ENCODE measurements at places on chromosomes 16 and 17.

GRCh38 chr17:81648707-81649085 is 7.6 kb downstream of the PDE6G start:
- no peak for DNase-seq

DNA sequence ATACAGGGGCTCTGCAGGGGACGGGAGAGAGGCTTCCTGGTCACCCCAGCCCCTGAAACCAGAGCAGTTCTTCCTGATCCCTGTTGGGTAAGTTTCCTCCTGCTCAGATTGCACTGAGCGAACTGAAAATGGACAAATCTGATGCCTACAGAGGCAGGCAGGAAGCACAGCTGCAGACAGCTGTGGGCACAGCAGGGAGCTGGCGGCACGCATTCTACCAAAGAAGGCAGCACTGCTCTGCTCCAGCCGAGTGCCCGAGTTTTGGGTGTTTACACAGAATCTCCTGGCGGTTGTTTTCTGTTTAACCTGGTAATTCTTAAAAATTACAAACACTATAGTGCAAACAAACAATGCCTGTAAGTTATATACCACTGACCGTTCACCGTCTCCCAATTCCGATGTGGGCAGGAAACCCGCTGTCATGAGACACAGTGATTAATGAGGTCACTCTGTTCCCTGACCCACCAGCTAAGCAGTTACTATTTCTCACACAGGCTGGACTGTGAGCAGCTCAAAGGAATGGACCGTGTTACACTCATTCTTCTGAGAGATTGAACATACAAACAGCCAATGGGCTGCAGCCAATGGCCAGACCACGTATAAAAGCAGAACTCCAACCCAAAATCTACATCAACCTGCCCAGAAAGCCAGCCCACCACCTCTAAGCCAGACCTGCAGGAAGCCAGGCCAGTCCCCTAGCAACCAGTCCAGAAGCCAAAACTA is 25.5 kb downstream of the NSMCE1 start:
- DNase-seq = peak; percentile 45

GRCh38 chr16:84550096-84550495 is 45.6 kb upstream of the MEAK7 start:
- DNase-seq = no peak

DNA sequence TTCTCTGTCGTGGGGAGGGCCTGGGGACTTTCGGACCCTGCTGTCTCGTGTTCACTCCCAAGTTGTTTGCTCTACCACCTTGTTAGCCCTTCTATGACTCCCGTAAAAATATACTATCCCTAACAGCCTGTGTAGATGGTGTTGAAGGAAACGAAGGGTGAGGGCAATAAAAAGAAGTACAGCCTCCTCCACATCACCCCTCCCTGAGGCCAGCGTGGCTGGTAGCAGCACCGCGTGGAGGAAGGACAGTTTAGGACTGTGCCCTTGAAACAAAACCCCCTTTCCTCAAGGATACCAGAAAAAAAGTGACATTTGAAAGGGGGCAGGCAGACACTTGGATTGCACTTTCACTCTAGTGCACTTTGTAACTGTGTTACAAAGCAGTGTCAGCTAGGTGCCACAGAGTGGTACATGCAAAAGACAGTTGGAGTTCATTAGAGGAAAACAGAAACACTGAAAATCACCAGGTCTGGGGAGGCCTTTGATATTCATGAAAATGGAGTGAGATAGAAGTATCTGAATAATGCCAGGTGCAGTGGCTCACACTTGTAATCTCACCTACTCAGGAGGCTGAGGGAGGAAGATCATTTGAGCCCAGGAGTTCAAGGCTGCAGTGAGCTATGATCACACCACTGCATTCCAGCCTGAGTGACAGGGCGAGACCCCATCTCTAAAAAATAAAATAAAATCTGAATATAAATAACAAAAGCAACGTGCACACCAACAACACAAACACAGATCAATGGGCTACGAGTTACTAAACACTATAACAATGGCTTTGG is 53.8 kb downstream of the TBX4 start:
- no peak for DNase-seq

Data from stimulated activated CD8-positive, alpha-beta memory T cell treated with anti-CD3 and anti-CD28 coated beads, Interleukin-4, amount 100 ng/mL, for 48 hours (primary cell).